ENCODE measurements at places on chromosomes 7 and 10. TPM values are rescaled to one million over a fixed set of nuclear protein-coding genes. Genes with fewer than 3 reads are reported as not detected.

DNA sequence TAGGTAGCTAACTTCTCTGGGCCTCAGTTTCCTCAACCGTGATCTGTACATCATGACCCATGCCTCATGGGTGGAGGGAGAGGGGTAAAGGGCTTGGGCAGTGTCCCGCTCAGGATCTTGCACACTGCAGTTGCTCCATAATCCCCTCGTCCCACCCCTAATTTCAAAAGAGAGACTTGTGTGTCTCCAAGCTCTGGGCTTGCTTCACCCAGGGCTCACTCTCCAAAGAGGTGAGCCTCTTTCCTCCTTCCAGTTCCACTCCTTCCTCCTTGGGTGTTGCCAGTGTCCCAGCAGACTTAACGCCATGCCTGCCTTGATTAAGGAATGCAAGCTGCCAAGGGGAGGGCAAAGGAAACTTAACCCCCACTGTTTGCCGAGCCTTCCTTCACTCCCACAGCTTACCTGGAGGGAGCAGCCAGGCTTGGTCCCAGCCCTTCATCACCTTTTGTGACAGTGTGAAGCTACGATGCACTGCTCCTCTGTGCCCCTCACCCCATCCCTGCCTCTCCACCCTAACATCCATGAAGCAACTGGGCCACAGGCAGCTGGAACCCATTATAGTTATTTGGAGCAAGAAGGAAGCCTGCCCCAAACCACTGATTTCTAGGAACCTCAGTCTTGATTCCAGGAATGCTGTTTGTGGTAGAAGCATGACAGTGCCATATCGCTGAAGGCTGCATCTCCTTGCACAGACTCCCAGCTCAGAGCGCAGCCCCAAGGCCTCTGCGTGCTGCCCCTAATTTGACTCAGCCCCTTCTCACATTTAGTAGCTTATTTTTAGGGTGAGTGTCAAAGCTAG lies 363.3 kb downstream of the TNS3 start:
- DNase-seq: no peak

GRCh38 chr7:48088559-48089045 lies 463 bp upstream of the UPP1 start:
- no peak for DNase-seq

DNA sequence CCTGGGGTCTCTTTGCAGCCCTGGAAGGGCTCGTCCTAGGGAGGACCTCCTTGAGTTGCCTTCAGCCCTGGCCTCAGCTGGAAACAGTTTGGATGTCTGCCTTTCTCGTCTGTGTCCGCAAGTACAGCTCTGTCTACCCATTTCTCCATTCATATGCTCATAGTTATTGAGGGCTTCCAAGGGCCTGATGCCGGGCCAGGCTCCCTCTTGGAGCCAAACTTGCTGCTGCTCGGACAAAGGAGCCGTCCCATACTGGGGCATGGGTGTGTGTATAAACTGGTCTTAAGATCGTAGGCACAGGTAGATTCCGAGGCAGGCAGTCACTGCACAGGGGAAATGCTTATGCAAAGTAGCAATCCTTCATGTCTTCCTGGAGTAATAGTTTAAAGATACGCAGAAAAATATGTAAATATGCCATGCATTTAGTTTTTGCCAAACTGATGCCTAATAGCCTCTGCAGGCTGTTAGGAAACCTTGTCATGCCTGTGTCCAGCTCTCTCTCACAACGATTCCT lies 117.0 kb upstream of the BTBD16 start:
- no peak for DNase-seq

DNA sequence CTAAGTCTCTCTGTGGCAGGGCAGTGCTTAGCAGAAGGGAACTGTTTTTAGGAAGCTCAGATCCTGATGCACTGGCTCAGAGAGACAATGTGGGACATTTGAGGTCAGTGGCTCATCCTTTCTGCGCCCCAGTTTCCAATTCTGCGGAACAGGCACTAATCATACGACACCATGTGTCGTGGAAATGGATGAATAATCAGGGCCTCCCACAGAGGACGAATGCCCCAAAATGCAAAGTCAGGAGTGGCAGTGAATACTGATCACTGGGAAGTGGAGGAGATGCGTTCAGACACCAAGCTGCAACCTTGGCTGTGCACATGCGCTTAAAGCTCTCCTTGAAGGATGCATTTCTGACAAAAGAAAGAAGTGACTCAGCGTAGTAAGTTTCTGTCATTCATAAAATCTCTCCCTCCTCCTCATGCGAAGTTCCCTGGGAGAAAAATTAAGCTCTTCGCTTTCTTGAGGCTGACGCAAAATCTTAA lies 21.9 kb upstream of the ECHDC3 start:
- no peak for DNase-seq

DNA sequence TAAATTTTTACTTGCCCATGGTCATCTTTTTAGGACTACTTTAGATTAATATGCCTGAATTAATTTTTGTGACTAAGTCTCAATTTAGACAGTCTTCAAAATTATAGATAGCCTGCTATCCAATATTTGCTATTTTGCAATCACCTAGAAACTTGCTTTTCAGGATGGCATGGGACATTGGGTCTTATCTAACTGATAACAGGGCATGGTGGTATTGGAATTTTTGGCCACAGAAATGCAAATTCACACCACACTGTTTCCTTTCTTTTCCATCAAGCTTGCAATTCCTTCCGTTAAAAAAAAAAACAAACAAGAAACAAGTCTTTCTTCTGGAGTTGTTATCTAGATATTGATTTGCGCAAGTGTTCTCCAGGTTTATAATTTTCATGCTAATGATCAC lies 8.8 kb downstream of the ARL5B start:
- DNase-seq: no peak

GRCh38 chr7:39433550-39433949 lies 132.7 kb upstream of the YAE1 start:
- DNase-seq: no peak

GRCh38 chr10:79239275-79239779 lies 107.9 kb upstream of the PPIF start:
- no peak for DNase-seq

The CCDC3 gene
- total RNA-seq: not detected

The CRPPA gene
- total RNA-seq: 0.89 TPM

The NANOS1 gene
- 0.55 TPM for total RNA-seq

DNA sequence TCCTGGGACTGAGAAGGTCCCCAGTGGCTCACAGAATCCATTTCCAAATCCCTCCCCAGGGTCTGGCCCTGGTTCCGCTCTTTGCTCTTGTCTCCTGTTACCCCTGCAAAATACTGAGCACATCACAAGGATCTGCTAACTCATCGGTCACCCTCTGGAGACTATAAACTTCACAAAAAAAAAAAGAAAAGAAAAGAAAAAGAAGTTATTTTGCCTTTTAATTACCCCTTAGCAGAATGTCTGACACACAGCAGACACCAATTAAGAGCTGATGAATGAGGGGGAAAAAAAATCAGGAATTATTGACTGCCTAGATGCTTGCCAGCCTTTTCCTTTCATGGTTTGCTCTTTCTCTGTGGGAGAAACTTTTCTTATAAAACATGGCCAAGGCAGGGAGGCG lies 578.7 kb downstream of the GRID1 start:
- no peak for DNase-seq

DNA sequence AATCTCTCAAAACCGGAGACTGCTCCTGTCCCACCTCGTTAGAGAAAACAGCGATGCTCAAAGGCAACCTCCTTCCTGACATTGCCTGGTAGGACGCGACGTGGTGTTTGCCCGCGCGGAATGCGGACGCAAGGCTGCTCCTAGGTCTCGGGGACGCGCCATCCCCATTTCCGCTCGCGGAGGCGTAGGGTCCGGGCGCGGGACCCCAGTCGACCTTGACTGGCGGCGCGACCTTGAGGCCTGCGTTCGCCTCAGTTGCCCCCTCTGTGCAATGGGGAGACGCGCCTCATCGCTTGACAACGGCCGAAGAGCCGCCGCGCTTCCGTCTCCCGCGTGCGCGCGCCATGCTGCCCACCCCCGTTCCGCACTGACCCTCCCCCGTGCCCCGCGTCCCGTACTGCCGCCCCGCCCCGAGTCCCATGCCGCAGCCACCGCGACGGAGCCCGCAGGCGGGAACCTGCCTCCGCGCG lies 412 bp upstream of the PPIA start:
- no peak for DNase-seq

GRCh38 chr7:159209429-159209828 lies 64.8 kb upstream of the VIPR2 start:
- DNase-seq: no peak

DNA sequence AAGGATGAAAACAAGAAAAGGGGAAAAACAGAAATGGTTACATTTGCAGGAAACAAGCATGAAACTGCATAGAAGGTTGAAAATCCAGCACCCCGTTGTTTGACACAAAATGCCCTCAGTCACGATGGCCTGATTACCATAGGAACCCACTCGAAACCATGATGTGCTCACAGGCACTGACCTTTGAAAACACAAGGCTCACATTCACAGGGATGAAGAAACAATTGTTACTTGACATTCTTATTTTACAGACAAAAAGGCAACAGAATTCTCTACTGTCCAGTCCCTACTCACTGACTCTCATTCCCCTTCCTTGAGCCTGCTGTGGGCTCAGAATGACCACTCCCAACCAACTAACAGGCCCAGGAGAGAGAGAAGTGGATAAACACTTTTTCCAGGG lies 131.4 kb upstream of the PDLIM1 start:
- no peak for DNase-seq

GRCh38 chr7:94405506-94405905 lies 10.8 kb downstream of the COL1A2 start:
- no peak for DNase-seq

DNA sequence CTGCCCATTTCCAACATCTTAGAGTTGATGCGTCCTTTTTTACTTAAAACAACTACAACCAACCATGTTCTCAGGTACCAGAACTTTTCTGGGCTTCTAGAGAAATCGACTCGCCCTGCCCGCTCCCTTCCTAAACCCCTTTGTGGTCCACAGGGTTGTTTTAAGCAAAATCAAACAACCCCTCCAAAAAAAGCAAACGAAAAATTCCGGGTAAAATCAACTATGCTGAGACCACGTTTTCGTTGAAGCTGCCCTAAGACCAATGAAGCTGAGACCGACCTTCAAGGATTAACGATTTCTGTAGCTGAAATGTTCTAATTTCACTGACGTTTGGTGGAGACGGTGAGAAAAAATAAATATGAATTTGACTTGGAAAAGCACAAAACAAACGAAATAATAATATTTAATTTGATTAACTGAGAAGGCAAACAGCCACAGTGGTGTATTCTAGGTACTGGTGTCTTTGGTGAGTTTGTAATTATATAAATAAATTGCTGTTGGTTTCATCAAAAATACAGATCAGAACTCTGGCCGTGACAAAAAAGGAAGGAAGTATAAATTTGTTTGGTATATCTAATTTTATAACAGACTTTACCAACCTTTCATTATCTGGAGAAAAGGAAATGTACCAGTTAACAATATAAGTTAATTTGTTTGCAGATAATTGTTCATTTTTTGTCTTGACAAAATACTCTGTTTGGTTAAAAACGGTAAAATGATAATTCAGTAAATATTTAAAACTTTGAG lies 4.7 kb upstream of the IGF2BP3 start:
- DNase-seq: no peak

- DNase-seq: no peak
These were observed 57.0 kb downstream of the KLRG2 start for GRCh38 chr7:139426258-139427028.

The SEMA3A gene
- total RNA-seq: 3.2 TPM

The EN2 gene
- not detected for total RNA-seq

The ASIC3 gene
- total RNA-seq: 6.0 TPM

- no peak for DNase-seq
These were observed 873 bp downstream of the PRKAR2B start for GRCh38 chr7:107045195-107045960.

DNA sequence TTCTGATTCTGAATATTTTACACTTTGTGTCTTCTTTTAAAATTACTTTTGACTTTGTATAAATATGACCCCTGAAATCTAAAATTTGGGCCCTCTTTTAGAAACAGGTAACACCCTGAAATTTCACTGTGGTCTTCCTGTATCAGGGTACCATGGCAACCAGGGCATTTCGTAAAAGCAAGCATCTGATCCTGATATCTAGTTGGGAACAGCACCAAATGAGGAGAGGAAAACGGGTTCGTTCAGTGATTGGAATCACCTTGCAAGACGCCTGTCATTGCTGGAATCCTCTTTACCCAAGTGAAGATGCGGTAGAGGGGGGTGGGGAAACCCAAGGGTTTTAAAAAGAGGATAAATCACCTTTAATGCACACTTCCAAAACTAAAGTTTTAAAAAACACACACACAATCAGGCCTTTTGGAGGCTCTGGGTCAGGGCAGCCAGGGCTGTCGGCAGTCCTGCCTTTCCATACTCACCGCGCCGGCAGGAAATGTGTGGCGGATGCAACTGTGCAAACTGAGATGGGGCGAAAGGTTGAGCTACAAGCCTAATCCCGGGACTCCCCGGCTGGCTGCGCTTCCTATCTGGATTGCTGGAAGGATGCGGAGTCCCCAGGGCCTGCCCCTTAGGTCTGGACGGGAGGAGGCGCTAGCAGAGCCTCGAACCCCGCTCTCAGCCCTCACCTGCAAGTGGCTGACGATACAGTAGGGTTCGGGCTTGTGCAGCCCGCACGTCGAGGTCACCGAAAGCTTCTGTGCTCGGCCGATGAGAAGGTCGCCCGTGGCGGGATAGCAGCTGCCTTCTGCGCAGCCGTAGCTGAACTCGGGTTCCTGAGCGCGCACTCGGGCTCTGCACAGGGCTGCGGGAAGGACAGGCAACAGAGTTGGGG lies 1.8 kb downstream of the LAMB1 start:
- peak; percentile 32 for DNase-seq

- no peak for DNase-seq
These were observed 178.3 kb downstream of the SEM1 start for GRCh38 chr7:96531331-96531730.

The TM9SF3 gene
- total RNA-seq: 75.2 TPM

DNA sequence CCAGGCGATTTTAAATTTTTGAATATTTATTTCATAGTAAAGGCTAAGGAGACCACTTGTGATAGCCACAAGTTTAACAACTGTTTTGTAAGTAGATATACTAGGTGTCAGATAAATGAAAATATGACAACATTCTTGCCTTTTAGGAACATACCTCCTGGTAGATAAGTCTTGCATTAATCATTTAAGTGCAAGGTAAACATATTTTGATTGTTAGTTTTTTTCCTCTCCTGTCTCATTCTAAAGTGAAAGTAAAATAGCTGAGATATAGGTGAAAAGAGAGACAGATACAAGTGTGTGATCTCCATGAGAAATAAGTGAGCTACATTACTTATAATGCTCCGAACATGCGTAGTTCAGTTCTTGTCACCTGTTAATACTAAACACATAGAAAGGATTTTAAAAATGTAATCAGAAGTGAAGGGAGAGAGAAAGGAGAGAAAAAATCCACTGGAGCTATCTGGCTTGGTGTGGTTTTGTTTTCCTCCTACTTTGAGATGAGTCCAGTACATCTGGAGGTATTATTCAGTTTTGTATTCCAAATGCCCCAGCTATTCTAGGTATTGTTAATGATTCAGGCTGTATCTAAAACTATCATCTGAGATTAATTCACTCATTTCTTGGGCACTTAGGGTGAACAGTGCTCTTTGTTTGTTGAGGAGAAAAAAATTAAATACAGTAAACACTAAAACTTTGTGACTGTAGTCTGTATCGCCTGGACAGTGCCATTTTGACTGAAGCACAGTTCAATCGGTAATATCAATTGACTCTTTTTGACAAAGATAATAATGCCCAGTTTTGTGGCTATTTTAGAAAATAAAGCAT lies 21.2 kb downstream of the GLCCI1 start:
- DNase-seq: no peak

GRCh38 chr10:86733260-86733671 lies 23.2 kb upstream of the BMPR1A start:
- DNase-seq: no peak

Data from activated naive CD8-positive, alpha-beta T cell treated with anti-CD3 and anti-CD28 coated beads, Interleukin-2, amount 10 ng/mL, durations not matched to agents 7 days and 5 days (primary cell).